Suppressor macrophage (primary cell): ENCODE measurements at places on chromosomes 1 and 21.

GRCh38 chr1:12249181-12249580, 19.4 kb downstream of the VPS13D start:
- DNase-seq, result no peak

- DNase-seq, result no peak
Measured at GRCh38 chr1:7852804-7853683, at the start of gene UTS2. Gene UTS2 (minus strand): TSS chr1:7853065. CDS start chr1:7853003, 62 bp downstream.

GRCh38 chr1:19563324-19564097, 78.2 kb upstream of the CAPZB start:
- no peak for DNase-seq

DNA sequence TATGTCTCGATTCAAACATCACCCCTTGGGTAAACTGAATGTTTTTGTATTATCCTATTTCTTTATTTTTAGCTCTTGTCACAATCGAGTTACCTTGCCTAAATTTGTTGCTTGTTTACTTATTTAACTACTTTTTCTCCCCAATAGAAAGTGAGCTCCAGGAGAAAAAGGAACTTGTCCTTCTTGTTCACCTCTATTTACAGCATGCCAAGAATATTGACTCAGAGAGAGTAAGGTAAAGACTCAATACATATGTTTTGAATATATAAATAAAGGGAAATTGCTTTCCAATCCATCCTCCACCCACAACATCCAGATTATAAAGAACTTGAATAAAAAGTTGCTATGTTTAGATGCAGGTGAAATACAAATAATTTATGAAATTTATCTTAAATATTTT, 107.3 kb upstream of the PDC start:
- DNase-seq, result no peak

DNA sequence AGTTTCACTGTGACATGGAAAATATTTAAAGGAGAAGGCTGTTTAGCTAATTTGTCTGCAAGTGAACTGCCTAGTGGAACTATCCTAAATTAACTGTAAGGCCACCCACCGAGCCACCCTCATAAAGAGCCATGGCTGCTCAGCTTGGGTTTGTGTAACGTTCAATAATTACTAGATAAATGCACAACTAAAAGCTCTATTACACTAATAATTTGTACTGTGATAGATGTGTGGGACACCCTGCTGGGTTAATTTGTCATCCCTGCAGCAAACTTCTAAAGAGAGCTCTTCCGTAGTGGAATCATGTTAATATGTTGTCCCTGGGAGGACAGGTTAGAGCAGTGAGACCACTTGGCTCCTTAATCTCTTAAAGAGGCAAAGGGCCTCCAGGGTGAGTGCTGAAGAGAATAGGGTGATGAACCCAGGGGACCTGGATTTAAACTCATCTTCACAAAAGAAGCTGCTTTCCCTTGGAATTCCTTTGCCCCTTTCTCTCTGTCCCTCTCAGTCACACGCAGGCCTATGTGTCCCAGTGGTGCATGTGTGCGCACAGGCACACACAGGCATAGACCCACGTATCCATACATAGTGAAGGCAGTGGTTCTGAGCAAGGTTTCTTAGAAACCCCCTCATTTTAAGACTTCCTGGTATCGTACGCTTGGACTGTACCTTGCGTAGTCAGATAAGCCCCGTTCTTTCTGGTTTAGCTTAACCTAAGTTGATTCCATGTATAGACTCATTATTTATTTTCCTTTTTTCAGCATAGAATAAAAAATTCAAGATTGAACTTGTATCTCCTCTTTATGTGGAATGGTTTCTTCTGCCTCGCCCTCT, 310.3 kb downstream of the NFIA start:
- no peak for DNase-seq

- no peak for DNase-seq
Measured at GRCh38 chr1:151837197-151837596, 2.4 kb downstream of the C2CD4D start.
